ENCODE measurements at places on chromosomes 4 and X.

- DNase-seq: no peak
Observed at GRCh38 chr4:56261027-56261426, 126.3 kb downstream of the AASDH start.

GRCh38 chr4:52619591-52619931 lies 39.5 kb downstream of the USP46 start:
- DNase-seq: no peak

DNA sequence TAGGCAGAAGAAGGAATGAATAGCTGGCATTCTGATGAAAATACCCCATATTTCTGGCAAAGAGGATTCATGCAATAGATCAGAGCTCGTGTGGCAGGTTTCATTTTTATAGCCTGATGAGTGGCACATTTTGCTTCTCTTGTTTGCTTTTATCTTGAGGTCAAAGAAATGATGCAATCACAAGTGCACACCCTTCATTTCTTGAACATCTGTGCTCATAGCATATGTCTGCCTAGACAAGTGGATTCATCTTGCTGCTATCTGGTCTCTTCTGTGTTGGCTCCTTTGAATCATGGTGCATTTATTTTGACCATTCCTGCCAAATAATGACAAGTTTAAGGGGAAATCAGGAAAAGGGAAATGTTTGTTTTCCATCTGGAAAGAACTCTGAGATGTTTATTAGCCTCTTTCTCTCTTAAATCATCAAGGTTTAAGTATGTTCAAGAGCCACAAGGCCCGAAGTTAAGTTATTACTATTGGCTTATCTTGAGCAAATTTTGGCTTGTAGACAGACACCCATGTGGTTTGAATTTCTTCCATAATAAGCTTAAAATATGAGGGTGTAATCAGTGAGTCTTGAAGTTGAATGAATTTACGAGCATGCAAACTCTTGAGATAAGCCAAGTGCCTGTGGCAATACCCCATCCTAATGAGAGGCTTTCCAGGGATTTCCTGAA lies 59.3 kb upstream of the HS3ST1 start:
- peak; percentile 88 for DNase-seq

GRCh38 chr4:142959173-142959572 lies 113.1 kb upstream of the INPP4B start:
- peak; percentile 17 for DNase-seq

DNA sequence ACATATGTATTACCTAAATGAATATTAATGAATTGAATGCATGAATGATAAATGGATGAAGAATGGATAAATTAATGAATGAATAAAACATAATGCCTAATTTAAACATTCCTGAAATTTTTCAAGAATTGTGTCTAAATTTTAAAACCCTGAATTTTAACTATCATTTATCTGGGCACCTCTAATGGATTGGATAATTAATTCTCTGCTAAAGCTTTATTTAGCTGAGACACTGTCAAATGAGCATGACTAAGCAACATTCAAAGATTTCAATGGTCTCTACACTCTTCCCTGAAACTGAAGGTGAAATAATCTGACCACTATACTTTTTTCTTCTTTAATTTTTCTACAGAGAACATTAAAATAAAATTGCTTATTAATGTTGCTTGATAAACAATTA lies 1197.7 kb downstream of the C4orf33 start:
- no peak for DNase-seq

- DNase-seq: no peak
Observed at GRCh38 chrX:153435845-153436244, 10.0 kb downstream of the TREX2 start.

GRCh38 chrX:37958525-37959211 lies 47.7 kb upstream of the SYTL5 start:
- peak; percentile 25 for DNase-seq

Data from astrocyte (in vitro differentiated cells and primary cell).